ENCODE measurements at places on chromosomes 7 and 10.

- DNase-seq = no peak
These were observed 8.7 kb upstream of the PYROXD2 start for GRCh38 chr10:98423691-98424120.

DNA sequence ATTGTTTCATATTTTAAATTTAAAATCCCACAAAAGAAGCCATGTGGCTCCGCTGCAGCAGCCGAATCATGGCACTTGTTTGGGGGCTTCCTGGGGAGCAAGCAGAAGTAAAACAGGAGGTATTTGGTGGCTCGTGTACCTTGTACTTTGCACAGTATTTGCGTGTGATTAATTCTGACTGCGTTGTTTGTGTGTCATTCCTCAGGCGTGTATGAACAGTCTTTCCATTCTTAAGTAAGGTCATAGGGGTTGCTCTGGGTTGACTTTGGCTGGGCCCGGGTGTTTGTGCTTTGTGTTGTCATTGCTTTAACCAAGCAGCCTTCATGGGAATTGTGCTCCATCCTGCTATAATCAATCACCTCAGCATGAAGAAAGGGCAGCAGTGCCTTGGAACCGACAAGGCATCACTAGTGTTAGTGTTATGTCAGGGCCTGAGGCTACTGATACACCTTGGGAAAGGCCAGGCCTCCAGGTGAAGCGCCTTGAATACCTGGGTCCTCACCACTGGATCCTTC is 182.4 kb downstream of the ARHGAP21 start:
- no peak for DNase-seq

DNA sequence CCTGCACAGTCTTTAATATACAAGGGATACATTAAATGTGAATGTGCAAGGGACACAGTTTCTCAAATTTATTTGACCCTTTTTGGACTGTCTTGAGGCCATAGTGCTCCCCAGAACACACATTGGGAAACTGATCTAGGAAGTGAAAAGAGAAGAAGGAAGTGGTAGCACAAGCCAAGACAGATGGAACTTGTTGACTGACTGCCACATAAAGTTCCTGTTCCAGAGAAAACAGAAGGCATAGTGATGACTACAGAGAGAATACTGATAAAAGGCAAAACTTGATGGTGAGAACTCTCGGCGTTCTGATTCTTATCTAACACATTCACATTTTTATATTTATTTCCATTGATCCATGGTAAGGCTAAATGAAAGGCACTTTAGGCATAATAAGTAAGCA is 1216.4 kb downstream of the CNTNAP2 start:
- no peak for DNase-seq

GRCh38 chr10:100824886-100825285 is 79.5 kb downstream of the PAX2 start:
- DNase-seq = no peak

DNA sequence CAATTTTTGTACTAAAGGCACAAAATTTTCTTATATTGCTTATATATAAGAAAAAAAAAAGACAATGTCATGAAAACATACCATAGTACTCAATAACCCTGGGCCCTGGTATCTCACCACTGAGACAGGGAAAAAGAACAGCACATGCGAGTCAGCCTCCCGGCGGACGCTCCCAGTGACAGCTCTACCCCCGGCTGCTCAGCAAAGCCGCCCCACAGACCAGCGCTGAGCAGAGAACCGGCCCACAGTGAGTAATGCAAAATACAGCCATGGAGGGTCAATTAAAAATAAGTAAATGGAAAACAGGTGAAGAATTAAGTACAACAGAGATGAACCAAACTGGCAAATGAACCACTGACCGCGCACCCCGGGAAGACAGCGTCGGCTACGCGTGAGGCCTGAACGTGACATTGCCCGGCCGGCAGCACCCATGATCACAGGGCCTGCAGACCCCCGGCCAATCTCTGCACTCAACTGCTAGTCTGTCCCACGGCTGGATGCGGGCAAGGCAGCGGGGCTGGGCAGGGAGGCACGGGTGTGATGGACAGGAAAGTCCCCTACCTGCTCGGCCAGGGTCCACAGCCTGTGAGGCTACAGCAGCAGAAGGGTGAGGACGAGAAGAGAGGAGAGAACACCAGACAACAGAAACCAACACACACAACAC is 175.9 kb downstream of the ZMYND11 start:
- no peak for DNase-seq

DNA sequence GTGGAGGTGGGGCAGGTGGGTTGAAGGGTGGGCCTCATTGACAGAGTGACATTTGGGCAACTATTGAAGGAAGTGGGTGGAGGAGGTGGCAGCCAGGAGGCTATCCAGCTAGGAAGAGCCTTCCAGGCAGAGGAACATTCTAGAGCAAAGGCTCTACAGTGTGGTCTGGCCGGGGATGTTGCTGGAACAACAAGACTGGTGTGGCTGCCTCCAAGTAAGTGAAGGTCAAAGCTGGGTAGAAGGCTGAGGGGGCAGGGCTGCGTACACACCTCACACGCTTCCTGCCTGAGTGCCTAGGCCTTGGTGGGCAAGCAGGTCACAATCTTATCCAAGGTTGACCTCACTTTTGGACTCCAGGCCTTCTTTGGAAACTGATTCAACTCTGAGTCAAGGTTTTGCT is 6.6 kb downstream of the CPA1 start:
- DNase-seq = no peak

DNA sequence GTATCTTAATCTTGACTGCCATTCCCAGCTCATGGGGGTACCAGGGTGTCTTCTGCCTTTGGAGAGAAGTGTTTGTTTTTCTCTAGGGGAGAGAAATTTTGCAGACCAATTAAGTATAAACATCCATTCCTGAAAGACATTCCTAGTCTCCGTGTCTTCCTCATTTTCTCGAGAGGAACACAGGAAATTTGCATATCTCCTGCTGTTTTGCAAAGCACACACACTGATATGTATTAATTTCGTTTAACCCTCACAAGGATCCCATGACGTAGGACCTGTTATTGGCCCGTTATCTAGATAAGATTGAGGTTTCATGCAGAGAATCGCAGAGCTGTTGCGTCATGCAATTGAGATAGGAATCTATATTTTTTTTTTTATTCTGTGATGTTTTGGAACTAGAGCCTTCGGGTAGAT is 944 bp downstream of the RHBDD2 start:
- no peak for DNase-seq

DNA sequence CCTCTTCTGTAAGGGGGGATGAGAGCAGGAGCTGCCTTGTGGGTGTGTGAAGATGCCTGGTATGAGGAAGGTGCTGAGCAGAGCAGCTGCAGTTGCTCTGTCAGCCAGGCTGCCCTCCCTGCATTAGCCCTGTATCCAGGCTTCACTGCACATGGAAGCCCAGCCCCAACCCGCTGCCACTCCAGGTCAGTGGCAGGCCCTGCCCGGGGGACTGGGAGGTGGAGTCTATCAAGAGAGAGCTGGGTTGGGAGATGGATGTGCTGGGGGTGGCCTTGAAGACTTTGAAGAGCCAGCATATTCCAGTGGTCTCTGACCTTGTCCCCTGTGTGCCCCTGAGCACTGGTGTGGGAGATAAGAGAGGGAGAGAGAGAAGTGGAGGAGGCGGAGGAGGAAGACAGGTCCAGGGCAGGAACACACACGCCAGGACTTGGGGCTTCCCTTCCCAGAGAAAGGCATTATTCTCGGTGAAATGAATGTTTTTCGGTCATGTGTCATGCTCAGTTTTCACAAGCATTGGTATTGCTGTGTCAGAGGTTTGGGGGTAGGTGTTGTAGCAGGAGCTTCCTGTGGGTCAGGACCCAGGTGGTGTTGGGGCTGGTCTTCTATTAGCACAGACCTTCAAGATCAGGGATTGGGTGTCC is 2.6 kb downstream of the PPIF start:
- DNase-seq = no peak

DNA sequence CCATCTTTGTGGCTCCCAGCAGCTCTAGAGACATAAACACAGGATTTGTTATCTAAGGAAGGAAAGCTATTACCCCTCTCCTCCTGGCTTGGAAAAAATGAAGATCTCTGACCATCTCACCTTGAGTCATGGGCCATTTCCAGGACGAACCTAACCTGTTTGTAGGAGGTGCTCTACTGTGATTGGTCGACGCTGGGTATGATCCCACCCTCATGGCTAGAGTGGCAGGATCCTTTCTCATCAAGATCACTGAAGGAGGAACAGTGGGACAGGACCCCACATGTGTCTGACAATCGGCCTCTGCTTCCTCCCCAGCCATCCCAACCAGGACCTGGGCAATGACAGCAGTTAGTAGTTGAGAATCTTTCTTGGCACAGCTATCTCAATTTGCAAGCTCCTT is 144.1 kb downstream of the EMX2 start:
- DNase-seq = no peak

GRCh38 chr7:148911626-148912025 is 27.5 kb upstream of the EZH2 start:
- DNase-seq = no peak

GRCh38 chr10:11320809-11321520 is 290.5 kb downstream of the USP6NL start:
- no peak for DNase-seq

- DNase-seq = no peak
These were observed 125.8 kb downstream of the CDK14 start for GRCh38 chr7:90721869-90722431.

GRCh38 chr7:1087465-1087814 is 473 bp upstream of the GPER1 start:
- DNase-seq = no peak

DNA sequence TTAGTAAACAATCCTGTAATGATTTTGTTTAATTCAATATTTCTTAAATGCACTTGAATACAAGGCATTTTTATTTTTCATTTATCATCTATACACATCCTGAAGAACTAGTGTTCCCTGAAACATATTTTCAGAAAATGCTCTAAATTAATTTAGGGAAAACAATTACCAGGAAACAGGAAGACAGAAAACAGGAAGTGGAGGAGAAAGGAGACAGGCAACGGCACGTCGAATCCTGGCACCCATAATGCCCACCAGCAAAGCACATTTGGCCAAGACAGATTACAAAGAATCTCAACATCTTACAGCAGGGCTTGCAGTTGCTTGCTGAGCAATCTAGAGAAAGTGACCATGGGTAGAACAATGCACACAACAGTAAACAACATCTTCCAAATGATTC is 571.1 kb downstream of the GRID1 start:
- DNase-seq = no peak

GRCh38 chr7:151925446-151926335 is 30.6 kb upstream of the GALNTL5 start:
- DNase-seq = no peak

DNA sequence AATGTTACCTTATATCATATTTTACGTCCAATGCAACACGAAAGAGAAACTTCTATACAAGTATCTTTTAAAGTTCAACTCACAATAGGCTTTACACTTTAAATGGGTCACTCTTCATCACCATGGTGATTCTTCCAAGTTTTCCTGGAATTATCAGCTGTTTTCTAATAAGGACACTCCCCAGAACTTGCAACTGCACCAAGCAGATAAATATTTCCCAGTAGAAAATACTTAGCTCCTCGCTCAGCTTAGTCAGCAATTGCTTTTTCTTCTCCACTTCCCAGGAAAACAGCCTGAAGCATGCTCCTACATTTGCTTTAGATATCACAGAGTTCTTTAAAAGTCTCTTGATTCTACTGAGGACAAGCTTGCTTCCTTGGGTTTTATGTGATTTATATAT is 25.7 kb upstream of the ADD3 start:
- no peak for DNase-seq

DNA sequence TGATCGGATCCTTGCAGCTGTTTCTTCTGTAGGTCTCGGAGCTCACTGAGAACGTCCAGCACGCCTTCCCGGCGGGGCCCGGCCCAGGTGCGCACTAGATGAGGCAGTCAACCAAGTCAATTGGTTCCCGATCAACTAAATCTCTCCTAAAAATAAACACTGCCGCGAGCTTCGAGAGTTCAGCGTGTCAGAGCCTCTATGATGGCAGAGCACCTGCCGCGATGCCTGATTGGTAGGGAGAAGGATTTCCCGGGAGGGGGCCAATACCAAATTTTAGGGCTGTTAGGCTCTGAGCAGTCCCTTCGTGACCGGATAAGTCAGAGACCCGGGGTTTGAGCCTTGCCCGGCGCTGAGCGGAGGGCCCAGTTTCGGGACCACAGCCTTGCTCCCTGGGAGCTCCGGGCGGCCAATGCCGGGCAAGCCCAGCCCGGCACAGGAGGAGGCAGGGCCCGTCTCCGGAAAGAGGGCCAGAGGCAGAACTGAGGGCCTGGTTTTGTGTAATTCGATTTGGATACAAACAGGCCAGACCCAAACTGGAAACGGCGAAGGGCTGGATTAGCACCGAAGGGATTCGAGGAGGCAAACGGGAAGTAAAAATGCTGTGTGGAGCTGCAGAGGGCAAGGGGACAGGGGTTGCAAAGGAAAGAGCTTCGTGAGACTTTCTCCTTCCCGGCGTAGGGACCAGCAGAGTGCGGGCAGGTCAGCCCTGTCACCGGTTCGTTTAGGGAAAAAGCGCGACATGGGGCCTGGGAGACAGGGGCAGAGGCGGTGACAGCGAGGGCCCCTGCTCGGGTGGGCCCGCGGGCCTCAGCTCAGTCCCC is 569 bp downstream of the SLC26A5 start:
- no peak for DNase-seq

DNA sequence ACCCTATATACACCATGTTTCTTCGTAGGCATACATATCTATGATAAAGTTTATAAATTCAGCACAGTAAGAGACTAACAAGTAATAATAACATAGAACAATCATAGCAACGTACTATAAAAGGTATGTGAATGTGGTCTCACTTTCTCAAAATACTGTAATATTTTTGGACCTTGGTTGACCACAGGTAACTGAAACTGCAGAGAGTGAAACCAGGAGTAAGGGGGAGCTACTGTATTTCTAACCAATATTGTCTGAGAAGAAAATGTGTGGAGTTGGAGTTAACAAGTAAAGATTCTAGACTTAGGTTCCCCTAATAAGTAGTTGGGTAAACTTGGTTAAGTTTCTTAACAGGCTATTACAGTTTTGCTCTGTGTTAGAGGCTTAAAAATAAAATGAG is 72.1 kb downstream of the GNAI1 start:
- DNase-seq = no peak

DNA sequence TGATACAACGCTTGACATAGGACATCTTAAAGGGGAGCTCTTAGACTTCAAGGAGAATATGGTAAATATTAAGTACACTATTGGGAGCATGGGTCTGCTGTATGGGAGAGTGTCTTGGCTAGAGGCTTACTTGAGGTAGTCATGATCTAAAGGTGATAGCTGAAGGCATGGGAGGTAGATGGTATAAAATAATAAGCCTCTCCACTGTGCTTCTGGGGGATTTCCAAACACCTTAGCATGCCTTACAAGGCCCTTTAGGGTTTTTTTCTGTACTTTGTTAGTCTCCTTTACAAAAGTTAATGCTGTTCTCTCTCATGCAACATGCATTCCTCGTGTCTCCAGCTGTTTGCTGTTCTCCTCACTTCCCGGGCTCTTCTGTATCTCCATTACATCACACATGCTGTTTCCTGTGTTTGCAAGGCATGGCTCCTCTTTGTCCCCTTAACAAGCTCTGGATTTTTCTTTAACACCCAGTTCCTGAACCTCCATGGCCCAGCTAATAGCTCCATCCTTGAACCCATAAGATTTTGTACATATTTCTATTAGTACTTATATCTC is 449.7 kb downstream of the AUTS2 start:
- DNase-seq = no peak

Measured in stimulated activated CD8-positive, alpha-beta memory T cell treated with anti-CD3 and anti-CD28 coated beads, Interleukin-4, amount 100 ng/mL, for 1 hour (primary cell).